ENCODE measurements at places on chromosomes 11 and 22.

DNA sequence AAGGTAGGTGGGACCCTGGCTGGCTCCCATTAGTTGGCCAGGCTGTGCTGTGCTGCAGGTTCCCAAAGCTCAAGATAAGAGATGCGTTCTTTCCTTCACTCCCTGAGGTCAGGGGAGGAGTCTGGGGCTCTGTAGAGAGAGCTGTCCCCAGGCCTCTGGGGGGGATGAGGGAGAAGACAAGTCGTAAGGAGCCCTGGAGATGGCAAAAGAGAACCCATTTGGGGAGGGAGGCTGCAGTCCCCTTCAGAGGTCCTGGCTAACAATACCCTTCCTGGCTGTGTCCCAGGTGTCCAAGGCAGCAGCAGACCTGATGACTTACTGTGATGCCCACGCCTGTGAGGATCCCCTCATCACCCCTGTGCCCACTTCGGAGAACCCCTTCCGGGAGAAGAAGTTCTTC lies 916 bp downstream of the GNG3 start:
- no peak for DNase-seq

DNA sequence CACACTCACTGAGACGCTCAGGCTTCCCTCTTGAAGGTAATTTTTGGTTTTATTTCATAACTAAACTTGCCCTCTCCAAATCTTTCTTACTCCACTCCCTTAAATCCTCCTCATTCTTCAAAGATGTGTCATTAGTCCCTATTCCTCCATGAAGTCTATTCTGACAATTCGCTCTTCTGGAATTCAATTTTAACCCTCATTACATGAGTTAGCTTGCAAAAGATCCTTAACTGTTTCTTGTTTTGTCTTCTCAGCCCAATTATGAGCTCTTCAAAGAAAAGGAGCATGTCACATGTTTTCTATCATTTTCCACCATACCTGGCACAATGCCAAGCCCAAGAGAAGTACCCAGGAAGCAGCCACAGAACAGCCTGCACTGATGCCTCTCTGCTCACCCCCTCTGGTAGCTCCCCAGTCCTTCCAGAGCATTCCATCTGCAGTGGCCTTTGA lies 13.0 kb downstream of the GALNT18 start:
- no peak for DNase-seq

DNA sequence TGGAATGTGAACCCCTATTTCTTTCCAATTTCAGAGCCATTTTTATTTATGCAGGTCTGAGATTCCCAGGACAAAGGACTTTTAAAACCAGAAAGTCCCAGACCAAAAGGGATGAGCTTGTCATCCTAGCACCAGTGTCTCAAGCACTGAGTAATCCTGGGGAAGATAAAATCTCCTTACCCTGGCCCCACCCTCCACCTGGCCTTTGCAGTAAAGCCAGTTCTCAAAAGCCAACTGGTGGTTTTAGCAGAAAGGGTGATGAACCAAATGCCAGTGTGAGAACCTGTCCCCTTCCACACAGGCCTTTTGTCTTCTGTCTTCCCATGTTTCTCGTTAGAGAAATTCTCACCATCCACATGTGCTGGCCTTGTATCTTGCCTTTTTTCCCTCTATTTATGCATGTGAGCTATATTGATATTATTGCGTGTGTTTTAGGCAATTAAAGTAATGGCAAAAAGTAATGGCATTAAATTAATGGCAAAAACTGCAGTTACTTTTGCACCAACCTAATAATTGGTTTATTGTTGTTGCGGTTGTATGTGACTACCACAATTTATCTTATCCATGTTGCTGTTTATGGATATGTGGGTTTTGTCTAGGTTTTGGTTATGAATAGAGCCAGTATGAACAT lies 191.3 kb downstream of the MYO18B start:
- no peak for DNase-seq

DNA sequence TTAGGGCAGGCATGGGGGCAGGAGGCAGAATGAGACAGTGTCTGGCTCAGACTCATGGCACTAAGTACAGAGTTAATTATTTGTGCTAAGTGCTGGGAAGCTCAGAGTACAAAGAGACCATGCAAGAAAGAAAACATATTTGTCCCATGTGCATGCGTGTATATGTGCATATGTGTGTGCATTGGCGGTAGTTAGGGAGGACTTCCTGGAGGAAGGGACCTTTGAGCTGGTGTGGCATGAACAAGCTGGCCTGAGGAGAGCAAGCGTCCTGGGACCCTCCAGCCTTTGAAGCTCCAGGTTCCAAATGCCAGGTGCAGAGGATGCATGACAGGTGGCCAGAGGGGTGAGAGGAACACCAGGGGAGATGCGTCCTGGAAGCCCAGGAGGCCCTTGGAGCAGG lies 6.1 kb downstream of the FBLN1 start:
- DNase-seq = no peak

- DNase-seq = no peak
Measured at GRCh38 chr11:74434528-74434927, 32.8 kb downstream of the KCNE3 start.

DNA sequence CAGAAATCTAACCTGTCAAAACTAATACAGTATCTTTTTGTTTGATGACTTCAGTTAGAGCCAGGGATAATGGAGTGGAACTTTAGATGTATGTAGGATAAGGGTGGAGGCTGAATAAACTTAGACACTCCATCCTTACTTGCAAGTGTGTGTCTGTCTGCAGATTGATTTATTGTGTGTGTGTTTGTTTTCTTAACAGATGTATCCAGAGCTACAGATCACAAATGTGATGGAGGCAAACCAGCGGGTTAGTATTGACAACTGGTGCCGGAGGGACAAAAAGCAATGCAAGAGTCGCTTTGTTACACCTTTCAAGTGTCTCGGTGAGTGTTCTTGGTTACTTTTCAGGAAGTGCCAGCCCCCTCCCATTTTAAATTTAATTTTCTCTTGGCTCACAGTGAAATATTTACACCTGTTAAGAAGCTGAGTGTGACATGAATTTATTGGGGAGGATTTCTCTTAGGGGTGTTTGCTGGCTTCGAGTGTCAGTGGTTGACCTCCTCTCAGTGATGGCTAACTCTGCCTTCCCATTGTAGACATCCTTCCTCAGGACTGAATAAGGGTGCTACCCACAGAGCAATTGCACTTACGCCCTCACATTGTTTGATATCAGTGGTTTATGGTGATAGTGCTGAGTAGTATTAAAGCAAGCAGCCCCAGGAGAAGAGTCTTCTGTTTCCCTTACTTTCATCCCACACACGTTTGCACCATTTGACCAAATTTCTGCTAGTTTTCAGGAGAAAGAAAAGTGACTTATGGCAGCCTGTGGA lies 40.8 kb downstream of the APLP2 start:
- DNase-seq = no peak

GRCh38 chr11:10518123-10518522 lies 22.9 kb downstream of the RNF141 start:
- no peak for DNase-seq

GRCh38 chr11:35355102-35355749 lies 64.1 kb downstream of the SLC1A2 start:
- no peak for DNase-seq

DNA sequence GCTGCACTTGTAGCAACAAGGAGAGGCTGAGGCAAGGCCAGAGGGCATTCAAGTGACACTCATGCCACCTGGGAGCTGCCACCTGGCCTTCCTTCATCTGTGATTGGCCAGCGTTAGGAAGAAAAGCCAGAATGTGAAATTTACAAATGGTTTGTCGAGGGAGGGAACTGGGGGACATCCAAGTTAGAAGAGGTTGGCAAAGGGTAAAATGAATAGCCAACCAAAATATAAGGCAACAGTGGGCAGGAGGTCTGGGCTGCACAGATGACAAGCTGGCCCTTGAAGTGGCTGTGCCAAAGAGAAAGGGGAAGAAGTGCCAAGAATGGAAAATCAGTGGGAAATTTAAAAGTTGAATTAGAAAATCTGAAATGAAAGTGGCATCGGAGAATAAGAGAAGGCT lies 221.4 kb downstream of the C11orf91 start:
- no peak for DNase-seq

- peak; percentile 56 for DNase-seq
Measured at GRCh38 chr11:34926101-34926830, 9.8 kb downstream of the PDHX start.

DNA sequence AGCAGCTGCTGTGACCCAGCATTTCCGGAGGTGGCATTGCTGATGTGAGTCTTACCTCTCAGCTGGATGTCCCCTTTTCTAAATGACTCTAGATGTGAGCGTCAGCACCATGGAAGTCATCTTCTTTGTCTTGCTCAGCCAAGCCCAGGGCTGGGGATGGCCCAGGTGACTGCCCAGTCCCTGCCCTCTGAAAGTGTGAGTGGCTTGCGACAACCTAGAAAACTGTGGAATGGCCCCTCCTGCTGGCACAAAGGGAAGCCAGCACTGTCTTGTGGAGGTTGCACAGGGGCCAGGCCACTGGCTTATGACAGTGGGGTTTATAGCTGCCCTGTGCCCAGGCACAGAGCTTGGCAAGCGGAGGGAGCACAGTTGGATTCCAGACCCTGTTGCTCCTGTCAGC lies 6.2 kb downstream of the TUB start:
- DNase-seq = no peak

DNA sequence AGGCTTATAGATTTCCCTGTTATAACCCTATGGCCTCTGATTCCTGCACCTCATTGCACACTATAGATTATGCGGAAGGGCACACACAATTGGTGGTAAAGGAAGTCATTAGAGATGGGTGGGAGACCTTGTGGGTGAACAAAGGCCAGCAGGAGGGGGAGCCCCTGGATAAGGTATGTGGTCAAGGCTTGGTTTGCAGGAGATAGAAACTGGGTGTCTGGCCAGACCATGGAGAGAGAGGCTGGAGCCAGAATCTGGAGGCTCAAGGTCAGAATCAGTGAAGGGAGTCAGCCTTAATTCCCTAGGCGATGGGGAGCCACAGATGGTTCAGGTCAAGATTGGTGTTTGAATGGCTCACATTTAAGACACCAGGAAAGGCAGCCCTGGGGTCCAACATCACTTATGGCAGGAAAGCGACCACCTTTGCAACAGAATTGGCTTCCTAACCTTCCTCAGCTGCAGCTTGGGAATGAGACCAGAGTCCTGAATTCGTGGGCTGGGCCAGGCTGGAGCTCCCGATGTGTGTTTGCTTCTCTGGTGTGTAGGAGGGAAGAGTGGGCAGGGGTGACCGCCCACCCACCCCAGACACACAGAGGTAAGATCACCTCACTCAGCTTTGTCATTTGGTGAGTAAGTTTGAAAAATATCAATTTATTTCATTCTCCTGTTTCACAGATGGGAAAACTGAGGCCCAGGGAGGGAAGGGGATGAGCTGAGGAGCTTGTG lies 22.7 kb upstream of the SCUBE1 start:
- DNase-seq = no peak

DNA sequence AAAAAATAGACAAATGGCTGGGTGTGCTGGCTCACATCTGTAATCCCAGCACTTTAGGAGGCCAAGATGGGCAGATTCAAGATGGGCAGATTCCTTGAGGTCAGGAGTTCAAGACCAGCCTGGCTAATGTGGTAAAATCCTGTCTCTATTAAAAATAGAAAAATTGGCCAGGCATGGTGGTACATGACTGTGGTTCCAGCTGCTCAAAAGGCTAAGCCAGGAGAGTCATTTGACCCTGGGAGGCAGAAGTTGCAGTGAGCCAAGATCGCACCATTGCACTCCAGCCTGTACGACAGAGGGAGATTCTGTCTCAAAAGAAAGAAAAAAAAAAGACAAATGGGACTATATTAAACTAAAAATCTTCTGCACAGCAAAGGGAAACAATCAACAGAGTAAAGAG lies 55.4 kb downstream of the USP35 start:
- no peak for DNase-seq

- no peak for DNase-seq
Measured at GRCh38 chr11:35802221-35802620, 139.6 kb downstream of the TRIM44 start.

DNA sequence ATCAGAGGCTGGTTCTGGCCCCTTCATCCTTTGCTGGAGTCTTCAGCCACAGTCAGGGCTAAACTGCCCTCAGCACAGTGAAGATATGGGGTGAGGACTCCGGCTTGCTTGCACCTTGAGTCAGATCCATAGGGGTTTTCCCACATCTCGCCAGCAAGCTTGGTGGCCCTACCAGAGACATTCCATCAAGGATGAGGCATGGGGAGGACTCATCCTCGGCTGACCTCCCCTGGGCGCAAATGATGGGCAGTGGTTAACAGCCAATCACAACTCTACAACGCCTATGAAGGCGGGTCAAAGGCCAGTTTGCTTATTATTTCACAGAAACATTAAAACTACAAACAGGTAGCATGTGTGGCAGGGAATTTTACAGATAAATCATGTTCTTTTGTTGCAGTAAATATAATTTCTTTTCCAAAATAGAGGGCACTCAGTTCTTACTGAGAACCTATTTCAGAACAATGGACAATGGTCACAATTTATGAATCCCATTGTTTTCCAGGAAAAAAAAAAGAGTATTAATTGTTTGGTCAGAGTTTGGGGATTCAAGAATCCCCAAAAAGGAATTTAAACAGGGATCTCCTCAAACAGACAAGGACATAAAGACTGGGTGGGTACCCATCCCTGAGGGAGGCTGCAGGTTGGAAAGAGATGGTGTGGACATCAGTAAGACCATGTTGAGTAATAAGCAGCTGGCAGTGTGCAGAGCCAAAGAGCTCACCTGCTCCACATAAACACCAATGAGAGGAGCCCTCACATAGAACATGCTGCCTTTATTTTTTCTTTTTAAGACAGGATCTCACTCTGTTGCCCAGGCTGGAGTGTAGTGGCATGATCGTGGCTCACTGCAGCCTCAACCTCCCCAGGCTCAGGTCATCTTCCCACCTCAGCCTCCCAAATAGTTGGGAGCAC lies 14.8 kb downstream of the PLAAT3 start:
- DNase-seq = no peak

- DNase-seq = no peak
Measured at GRCh38 chr11:701741-702461, 4.1 kb upstream of the EPS8L2 start.

- DNase-seq = no peak
Measured at GRCh38 chr22:19547620-19548019, 23.4 kb upstream of the CLDN5 start.

- DNase-seq = peak; percentile 36
Measured at GRCh38 chr22:25563761-25564319, 635 bp upstream of the GRK3 start.

- DNase-seq = no peak
Measured at GRCh38 chr11:114284021-114284420, 12.2 kb upstream of the NNMT start.

DNA sequence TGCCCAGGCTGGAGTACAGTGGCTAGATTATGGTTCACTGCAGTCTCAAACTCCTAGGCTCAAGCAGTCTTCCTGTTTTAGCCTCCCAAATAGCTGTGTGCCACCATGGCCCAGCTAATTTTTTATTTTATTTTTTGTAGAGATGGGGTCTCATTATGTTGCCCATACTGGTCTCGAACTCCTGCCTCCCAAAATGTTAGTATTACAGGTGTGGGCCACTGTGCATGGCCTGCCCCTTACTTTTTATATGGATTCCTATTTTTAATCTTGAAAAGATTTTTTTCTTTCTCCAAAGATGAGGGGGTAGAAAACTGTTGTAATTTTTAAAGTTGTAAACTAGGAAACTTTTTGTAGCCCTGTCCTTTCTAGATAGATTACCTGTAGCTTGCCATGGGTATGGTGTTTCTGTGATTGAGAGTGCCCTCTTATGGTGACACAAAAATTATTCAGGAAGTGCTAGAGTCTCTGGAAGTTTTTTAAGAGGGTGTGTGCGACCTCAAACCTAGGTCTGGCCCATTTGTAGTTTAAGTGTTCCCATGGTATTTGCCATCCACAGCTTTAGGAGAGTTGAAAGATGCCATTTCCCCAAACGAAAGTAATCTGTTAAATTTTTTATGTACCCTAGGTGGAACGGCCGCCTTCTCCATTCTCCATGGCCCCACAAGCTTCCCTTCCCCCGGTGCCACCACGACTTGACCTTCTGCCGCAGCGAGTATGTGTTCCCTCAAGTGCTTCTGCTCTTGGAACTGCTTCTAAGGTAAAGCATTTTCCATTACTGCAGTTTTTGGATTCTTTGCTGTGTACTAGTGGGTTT lies 32.4 kb downstream of the MCAM start:
- DNase-seq = no peak
